ENCODE measurements at places on chromosomes 1 and 21.

- DNase-seq = no peak
These were observed 17.7 kb upstream of the ADGRB2 start for GRCh38 chr1:31781756-31782371.

DNA sequence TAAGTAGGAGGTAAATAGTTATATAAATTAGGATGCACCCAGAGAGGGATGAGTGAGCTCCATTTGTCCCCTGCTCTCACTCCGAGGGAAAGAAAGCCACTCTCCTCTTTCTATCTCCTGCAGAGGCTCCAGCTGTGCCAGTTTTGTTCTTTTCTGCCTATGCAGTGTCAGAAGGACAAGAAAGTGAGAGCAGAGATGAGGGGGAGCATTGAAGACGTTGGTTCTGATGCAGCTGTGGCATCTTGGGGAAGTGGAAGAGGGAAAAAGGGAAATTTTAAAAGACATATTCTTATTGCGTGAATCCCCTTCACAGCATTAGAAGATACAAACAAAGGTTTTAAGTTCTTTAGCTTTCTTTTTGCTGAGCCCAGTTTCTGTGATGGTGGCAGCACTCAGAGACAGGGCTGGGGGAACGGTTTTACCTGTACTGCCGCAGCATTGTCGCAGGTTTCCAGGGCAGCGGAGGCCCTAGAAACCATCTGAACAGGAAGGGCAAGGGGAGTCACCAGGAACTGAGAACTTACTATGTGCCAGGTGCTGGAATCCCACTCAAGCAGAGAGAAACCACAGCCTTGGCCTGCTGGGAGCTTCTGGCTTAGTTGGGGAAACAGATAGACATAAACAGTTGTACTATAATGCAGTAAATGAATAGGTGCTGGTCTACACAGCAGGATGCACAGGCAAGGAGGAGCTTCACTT, 44.9 kb upstream of the USP24 start:
- DNase-seq = no peak

DNA sequence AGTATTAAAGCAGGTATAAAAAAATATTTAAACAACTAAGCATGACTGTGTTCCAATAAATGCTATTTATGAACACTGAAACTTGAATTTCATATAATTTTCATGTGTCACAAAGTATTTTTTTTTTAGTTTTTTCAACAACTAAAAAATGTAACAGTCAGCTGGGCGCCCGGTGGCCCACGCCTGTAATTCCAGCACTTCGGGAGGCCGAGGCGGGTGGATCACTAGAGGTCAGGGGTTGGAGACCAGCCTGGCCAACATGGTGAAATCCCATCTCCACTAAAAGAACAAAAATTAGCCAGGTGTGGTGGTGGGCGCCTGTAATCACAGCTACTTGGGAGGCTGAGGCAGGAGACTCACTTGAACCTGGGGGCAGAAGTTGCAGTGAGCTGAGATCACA, 42.4 kb downstream of the RWDD3 start:
- DNase-seq = no peak

DNA sequence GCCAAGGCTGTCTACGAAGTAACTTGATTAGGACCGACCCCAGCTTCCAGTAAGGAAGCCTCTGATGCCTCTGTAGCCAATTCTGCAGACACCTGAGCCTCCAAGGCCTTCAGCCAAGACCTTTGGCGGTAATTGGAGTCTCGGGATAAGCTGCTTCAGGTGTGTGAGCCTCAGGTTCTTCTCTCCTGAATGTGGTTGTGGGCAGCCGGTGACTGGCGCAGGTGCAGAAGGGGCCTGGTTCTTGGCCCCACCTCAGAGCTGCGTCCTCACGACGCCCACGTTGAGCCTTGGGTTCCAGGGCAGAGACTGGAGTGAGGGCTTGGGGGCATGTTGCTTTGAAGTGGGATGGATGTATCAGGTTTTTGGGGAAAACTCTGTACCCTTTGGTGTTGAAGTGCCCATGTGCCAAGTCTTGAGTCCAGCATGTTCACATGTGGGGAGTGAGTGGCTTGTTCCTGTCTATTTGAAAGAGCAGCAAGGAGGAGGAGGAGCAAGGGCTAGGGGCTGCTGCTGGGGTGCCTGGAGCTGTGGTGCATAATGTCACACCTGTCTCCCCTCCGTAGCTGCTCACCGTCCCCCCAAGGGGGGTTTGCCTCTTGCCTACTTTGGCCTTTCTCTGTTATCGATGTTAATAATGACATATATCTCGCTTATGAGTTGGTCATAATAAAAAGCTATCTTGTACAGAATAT, 1.4 kb downstream of the PSEN2 start:
- no peak for DNase-seq
